ENCODE measurements at places on chromosomes 11 and 22.

DNA sequence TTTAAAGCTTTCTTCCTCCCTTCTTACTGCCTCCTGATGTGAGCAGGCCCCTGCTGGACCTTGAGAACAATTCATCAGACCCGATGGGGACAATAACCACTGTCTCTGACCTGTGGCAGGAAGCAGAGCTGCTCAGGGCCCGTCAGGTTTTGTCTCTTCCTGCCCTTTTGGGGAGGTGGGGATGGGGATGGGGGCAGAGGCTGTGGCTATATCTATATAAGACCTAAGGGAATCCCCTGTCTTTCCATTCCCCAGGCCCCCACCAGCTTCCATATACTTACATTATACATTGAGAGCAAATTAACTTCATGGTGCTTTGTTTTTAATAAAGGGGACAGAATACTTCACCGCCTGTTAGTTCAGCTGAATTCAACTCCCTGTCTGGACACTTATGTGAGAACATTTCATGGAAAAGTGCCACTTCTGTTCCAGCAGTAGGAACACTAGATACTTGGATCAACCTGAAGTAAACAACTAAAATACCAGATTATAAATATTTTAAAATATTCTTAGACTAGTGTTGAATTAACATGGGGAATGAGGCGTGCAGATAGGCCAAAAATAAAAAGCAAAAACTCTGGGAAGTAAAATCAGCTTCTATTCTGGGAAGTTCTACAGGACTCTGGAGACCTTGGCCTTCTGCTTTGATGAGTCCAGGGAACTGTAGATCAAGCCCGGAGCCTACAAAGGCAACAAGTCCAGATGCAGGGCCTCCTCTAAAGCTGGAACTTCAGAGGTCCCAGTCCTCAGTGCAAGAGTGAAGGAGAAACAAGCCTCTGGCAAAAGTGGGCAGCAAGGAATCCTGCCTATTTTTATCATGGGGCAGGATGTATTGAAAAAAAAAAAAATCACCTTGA is 11.1 kb downstream of the ZP1 start:
- DNase-seq: no peak

DNA sequence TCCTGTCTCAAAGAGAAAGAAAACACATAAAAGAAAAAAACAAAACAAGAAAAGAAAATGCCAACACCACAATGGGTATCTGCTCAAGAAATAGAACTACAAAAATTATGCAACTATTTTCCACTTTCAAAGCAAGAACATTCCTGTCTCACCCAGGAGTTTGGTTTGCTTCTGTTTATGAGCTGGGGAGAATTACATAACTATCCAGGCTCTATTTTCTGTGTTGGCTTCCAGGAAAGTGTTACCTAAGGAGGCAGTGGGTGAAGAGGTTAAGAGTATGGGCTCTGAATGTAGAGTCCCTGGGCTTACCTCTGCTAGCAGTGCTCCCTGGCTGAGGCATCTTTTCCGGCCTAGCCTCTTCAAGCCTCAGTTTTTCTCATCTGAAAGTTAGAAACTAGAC is 426.7 kb downstream of the MIAT start:
- DNase-seq: no peak

- no peak for DNase-seq
Measured at GRCh38 chr11:45615182-45615792, 50.1 kb downstream of the CHST1 start.

GRCh38 chr11:79493555-79494171 is 52.8 kb upstream of the TENM4 start:
- DNase-seq: peak; percentile 40

DNA sequence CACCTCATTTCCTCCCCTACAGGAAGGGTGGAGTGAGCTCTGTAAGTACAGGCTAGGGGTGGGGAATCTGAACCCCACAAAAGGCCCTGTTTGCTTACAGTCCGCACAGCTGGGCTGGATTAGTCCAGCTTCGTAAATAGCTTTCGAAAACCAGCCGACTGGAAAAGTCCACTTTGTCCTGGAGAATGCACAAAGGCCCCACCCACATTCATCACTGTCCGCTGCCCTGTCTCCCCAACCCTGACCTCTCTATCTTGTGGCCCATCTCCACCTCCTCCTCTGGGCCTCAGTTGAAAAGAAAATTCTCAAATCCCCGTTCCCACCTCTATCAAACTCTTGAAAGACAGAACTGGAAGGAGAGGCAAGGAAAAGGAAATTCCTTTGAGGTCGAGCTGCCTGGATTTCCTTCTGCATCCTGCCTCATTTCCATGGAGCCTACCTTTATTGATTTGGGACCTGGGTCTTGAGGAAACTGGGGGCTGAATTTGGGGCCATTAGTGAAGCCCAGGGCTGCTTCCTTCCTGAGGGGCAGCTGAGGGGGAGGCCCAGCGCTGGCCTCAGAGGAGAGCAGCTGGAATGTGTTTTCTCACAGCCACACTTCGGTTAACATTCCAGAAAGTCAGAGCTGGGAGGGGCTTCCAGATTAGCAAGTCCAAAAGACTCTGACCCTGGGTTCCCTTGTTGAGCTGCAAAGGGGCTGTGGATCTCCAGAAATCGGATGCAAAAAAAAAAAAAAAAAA is 147.6 kb downstream of the FBXO7 start:
- no peak for DNase-seq

DNA sequence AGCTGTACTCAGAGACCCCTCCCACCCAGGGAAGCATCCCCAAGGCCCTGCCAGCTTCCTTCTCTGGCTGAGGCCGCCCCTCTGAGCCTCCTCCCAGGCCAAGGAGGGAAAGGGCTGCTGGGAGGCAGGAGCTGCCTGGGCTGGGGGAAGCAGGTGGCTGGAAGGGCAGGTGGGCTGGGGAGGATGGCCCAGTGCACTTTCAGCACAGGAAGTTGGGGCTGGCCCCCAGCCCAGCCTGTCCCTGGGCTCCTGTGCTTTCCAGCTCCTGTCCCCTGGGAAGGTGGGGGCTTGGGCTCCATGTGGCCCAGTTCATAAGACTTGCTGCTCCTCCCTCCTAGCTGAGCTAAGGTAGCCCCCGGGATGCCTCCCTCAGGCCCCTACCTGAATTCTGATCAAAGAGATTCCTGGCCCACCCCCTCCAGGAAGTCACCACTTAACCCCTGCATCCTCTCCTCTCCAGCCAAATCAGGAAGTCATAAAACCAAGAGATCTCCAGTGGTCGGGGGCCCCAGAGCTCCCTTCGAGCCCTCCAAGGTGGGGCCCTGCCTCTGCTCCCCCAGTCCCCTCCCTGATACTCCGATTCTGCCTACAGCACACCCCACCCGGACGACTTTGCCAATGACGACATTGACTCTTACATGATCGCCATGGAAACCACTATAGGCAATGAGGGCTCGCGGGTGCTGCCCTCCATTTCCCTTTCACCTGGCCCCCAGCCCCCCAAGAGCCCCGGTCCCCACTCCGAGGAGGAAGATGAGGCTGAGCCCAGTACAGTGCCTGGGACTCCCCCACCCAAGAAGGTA is 4.9 kb downstream of the PPP1CA start:
- DNase-seq: no peak

DNA sequence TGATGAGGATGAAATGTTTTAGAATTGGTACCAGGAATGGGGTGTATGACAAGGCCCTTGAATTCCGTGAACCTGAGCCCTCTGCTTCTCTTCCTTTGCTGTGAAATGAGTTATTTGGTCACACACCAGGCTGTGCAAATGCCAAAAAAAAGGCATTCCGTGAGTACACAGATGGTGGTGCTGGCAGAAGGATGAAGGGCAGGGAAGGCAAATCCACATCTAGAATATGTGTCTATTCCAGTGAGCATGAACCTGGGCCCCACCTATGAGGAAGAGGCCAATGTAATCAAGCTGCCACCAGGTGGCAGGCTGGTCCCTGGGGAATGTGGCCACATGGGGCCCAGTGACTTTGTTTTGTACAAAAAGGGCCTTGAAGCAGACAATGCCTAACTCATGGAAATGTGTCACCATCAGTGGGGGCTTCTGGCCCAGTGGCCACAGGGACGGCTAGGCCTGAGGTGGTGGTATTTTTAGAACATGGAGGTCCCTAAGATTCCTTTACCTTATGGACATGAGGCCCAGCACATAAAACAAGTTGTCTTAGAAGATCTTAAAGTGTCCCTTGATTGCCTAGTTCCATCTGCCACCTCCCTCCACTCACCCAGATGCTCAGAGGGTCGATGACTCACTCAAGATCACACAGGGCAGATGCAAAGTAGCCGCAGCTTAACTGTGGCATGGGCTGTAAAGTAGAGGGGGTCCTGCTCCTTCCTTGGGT is 3.9 kb upstream of the RNF215 start:
- peak; percentile 48 for DNase-seq

DNA sequence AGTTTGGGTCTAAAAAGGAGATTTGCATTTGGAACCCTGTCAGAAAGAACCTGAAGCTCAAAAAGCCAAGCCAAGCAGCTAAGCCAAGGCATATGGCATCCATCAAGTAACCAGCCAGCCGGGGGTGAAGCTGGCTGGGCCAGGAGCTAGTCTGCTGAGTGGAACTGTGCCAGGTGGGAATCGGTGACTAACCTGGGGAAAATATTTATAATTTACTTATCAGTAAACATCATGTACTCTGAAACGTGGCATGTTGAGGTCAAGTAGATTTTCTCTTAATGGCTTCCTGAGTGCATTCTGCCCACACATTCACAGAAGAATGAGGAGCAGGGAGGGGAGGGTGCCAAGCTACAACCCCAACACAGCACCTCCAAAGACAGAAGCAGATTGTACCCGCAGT is 70.5 kb upstream of the SESN3 start:
- DNase-seq: no peak

DNA sequence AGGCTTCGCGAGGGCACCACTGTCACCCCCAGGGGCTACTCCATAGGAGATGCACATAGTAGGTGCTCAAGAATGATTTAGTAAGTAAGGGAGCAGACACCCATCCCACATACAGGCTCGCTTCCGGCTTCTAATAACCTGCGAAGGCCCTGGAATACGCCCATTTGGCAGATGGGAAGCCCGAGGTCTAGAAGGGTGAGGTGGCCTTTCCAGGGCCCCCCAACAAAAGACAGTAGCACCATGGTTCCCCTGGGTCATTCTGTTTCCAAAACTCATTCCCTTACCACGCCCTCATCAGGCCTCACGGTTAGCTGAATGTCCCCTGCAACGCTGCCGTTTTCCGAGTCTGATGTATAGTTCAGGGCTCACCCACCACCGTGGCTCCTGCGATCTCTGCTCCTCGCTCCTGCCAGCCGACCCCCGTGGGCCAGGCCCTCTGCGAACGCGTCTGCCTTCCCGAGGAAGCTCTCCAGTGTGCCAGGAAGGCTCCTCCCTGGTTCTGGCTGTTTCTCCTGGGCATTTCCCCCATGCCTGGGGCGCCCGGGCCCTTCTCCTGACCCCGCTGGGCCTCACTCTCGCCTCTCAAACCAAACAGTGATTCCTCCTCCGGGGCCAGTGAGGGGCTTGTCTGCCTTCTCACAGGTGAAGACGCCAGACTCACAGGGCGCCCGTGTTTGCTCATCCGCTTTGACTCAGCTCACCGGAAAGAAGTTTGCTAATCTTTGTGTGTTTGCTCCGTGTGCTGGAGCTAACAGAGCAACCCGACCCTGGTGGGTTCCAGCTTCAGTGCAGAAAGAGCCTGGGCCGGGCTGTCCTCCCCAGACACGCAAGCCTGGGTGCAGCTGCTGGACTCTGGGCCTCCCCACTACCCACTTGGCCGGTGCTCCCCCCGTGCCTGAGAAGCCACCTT is 86.6 kb downstream of the RTL6 start:
- no peak for DNase-seq

- DNase-seq: peak; percentile 95
Measured at GRCh38 chr22:37244114-37244921, at the start of gene RAC2. TSS of gene RAC2 (minus strand) at chr22:37244269. CDS start at chr22:37244148, 121 bp downstream.

All from stimulated activated CD4-positive, alpha-beta T cell treated with anti-CD3 and anti-CD28 coated beads, TNF-alpha, amount 100 ng/mL, for 24 hours (primary cell).